ENCODE measurements at places on chromosomes 2 and 18. TPM values are rescaled to one million over a fixed set of nuclear protein-coding genes. Genes with fewer than 3 reads are reported as not detected.
A peak's percentile ranks its signal among the peaks of the same experiment; 100 is the strongest.

DNA sequence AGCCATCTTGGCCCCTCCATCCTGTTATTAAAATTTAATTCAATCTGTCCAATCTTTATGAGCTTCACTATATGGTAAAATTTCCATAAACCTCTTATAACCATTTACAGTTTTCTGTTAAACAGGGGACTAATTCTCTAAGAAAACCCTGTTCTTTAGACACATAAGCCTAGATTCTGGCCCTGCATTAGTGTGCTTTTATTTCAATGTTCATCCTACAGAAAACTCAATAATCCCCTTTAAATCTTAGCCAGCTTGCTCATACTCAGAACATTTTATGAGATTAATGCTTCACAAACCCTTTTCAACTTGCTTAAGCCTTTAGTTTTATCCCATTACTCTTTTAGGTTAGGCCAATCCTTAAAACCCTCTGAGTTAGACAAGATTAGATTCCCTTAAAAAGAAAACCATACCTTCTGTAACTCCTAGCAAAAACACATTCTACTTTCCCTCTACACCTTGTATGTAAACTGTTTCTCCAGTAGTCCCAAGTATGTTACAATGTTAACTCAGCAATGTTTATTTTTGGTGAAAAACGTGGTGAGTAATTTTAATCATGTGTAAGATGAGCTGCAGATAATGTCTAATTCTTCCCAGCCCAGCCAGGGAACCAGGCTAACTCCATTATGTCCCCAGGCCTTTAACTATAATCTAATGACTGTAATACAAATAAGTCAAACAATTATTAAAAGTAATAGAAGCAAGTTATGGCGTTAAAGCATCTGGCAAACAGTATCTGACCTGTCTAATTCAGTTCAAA, 1953.4 kb upstream of the LRRTM1 start:
- no peak for DNase-seq

Gene IGFBP5
- 769 TPM for polyA plus RNA-seq

- no peak for DNase-seq
These were observed 127.3 kb downstream of the DDX1 start for GRCh38 chr2:15718944-15719323.

DNA sequence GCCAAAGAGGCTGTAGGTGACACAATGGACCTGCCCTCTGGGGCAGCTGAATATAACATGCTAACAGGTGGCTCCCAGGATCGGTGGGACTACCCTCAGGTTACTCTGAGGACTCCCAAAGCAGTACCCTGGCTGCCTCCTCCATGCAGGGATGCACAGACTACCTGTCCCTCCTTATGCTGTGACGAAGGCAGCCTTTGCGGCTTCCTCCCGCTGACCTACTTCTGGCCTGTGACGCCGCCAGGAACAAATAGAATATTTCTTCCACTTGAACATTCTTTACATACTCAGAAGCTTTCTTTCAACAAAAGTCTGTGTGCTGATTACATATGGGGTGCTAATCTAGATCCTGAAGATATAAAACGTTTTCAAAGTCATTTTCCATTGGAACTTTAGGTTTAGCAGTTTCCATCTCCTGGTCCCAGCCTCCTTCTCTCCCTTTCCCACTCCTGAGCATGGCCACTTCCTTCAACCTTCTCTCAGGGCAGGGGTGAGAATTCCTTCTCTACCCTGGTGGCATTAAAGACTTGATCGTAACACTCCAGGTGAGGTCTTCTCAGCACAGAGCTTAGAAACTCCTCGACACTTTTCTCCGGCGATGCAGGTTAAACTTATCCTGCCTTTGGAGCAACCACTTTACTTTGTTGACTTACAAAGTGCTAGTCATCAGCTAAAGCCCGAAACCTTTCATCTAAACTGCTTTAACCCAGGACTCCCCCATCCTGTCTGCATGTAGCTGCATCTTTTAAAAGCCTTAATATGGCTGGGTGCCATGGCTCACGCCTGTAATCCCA, 58.9 kb upstream of the STK17B start:
- no peak for DNase-seq

DNA sequence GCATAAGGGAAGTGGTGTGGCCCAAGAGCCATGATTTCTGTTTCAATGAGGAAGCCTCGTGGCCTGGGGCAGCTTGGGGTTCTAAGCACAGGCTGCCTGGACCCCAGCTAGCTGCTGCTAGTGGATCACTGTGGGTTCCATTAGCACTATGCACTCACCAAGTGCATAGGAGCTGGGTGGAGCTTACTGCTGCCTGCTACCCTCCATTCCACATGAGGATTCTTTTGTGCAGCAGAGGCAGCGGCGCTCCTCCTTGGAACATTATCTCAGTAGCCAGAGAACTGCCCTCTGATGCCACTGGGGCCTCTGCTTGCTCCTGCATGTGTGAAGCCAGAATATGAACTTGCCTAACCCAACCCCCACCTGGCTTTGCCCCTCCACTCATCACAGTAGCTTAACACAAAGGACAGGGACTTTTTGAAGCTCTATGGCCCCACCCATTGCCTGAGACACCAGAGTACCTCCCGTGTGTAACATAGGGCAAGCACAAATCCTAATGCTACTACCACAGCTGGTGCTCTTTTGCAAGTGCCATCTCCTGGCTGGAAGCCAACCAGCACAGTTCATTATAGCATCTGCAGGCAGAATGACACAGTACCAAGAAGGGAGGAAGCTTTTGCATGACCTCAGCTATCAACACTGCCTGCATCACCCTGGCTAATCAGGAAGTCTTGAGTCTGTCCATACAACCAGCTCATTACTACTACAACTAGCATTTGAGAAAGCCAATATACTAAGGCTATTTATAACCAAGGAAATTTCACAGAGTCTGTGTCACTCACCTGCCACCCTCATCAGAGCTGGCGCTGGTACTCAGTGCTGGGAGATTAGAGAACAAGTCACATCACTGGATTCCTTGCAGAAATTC, 297.0 kb upstream of the GULP1 start:
- no peak for DNase-seq

Gene TDRD15
- polyA plus RNA-seq: not detected

DNA sequence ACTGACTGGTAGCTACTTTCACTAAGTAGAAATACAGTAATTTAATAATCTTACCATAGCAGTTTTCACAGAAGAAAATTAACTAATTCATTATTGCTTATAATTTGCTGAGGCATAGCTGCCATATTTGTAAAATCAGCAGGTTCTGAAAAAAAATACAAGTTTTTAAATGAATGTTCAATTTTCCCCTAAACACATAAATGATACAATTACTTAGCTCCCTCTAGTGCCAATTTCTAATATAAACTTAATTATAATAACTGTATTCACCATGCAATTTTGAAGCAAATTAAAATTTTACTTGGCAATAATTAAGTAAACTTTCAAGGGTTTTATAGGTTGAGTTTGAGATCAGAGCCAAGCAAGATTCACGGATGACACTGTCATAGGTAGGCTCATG, 1321.6 kb upstream of the ACVR2A start:
- DNase-seq: peak; percentile 38

DNA sequence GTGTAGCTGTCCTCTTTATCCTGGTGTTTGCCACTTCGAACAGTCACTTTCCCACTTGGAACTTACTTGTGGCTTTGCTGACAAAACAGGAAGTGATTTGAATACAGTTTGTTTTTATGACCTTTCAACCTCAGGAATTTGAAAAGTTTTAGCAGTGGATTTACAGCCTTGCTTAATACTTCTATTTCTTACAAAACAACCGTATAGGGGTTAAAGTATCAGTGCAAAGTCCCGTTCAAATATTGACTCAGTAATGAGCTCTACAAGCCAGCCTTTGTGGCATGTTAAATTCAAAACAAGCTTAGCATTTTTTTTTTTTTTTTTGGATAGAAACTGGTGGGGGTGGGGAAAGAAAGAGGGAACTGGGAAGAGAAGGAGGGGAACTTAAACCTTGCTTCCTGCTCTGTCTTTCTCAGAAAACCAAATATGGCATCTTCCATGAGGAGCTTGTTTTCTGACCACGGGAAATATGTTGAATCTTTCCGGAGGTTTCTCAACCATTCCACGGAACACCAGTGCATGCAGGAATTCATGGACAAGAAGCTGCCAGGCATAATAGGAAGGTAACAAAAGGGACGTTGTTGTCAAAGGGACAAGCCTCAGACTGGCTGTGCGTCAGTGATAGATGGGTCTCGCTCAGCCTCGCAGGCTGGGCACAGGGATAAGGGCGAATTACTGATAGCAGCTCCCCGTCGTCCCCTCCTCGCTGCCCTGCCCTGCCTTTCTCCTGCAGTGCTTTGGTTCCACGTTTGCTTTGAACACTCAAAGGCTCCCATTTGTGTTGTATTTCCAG, at the start of gene HNMT:
TSS of gene HNMT (plus strand) at position 408 of the 793 bp plus-strand sequence. CDS start at position 427, 19 bp downstream.
- DNase-seq: peak; percentile 67

Gene C2orf78
- not detected for polyA plus RNA-seq

Gene RPRM
- polyA plus RNA-seq: 29.6 TPM

Gene CFAP65
- polyA plus RNA-seq: 0.61 TPM

Gene DSEL
- 0.92 TPM for polyA plus RNA-seq

Gene ELOA2
- polyA plus RNA-seq: not detected

DNA sequence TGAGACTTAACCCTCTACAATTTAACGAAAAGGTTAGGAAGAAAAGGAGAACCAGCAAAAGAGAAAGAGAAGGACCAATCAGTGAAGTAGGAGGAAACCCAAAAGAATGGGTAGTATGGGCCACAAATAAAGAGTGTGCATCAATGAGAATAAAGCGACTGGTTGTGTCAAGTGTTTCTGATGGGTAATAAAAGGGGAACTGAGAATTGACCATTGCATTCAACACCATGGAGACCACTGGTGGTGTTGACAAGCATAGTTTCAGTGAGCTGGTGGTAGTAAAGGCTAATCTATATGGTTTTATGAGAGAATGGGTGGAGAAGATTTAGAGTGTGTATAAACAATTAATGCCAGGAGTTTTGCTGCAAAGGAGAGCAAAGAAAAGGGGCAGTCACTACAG, 75.4 kb downstream of the CSRNP3 start:
- no peak for DNase-seq

GRCh38 chr2:119575439-119575838, 31.2 kb downstream of the CFAP221 start:
- no peak for DNase-seq

Gene TP53I3
- polyA plus RNA-seq: 31.7 TPM

- no peak for DNase-seq
These were observed 57.9 kb downstream of the NCK2 start for GRCh38 chr2:105802587-105802986.

GRCh38 chr2:99942561-99943347, 199.6 kb downstream of the AFF3 start:
- DNase-seq: peak; percentile 12

Gene UBR3
- polyA plus RNA-seq: 9.7 TPM

Gene DSG1
- 0.05 TPM for polyA plus RNA-seq

GRCh38 chr2:24977631-24978030, 5.9 kb upstream of the DNAJC27 start:
- DNase-seq: no peak

- no peak for DNase-seq
These were observed 1249.6 kb upstream of the FAM98A start for GRCh38 chr2:34848691-34849090.

GRCh38 chr2:70855667-70856066, 20.1 kb upstream of the CD207 start:
- DNase-seq: no peak

Gene FBXO41
- 19.7 TPM for polyA plus RNA-seq

Gene RAMP1
- polyA plus RNA-seq: 75.7 TPM

DNA sequence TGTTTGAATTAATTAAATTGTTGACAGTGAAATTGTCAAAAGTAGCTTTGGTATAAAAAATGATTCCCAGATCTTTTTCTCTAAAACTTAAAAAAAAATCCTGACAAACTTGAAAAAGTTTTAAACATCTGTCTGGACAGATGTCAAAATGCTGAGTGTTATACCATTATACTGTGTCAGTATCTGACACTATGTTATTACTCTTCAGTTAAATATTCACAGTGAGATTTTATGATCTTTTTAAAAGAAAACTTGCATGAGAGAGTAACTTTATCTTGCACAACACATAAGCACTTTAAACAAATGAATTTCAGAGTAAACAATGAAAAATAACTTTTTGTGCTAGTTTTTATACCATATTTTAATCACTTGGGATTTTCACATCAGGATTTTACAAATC, 167.4 kb downstream of the MEIS1 start:
- DNase-seq: no peak

DNA sequence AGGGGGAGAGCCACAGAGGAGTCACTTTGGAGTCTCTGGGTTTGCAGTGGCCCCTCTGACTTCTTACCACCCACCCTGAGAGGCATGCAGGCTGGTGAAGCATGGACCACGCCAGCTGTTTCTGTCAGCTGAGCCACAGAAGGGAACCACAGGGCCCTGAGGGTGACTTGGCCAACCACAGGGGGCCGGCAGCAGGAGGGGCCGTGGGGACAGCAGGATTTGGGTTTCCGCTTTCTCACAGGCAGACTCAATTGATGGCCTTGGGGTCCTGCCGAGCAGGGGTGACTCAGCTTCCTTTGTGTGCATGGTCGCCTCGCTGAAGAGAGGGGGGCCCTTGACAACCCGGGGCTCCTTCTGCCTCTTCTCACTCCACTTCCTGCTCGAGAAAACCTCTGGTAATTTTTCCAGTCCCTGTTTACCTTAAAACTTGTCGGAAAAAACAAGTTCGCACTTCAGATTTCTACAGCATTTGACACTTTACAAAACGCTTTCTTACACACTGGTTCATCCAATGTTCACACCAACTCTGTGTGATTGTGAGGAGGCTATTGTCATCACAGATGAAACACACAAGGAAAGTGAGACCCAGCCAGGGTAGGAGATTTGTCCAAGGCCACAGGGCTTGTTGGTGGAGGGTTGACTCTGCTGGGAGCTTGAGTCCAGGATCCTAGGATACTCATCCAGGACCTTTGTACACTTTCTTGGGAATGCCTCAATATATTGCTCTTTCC, 311.2 kb downstream of the LPIN1 start:
- no peak for DNase-seq

- no peak for DNase-seq
These were observed 55.5 kb upstream of the PIK3C3 start for GRCh38 chr18:41899535-41899934.

- DNase-seq: no peak
These were observed 6.1 kb downstream of the LBH start for GRCh38 chr2:30237239-30237965.

DNA sequence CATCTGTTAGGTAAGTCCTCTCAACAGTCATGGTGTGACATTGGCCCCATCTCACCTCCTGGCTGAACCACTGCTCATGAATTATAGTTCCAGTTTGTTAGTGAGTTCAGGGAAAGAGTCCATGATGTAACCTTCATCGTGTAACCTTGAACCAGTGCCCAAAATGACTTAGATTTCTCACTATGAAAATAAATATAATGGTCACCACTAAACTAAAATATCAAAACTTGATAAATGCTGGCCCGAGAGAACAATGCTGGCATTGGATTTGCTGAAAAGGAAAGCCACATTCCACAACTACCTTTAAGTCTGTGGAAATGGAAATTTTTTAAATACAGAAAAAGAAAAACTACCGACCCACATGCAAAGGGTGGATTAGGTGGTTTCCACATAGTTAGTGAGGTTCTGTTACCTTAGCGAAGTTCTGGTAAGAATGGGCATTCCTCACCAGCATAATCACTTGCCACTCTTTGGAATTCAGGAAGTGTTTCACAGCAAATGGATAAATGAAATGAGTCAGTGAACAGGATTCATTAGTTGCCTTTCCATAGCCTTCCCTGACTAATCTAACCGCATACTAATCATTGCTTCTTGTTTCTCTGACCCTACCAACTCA, 133.9 kb upstream of the CTAGE1 start:
- no peak for DNase-seq

- peak; percentile 44 for DNase-seq
These were observed 173.0 kb downstream of the CTIF start for GRCh38 chr18:48711651-48712486.

Data from brain (organoid and tissue), 16 donors.